Sigmoid colon (tissue), 7 donors: ENCODE measurements at places on chromosomes 2 and 18. TPM values are rescaled to one million over a fixed set of nuclear protein-coding genes. Genes with fewer than 3 reads are reported as not detected.

The DAW1 gene
- not detected for total RNA-seq

The FAM124B gene
- total RNA-seq: 0.81 TPM

The KHK gene
- 3.6 TPM for total RNA-seq

The DSG1 gene
- not detected for total RNA-seq

The TEKT4 gene
- not detected for total RNA-seq

The SULT1C4 gene
- 2.6 TPM for total RNA-seq

The MERTK gene
- 14.4 TPM for total RNA-seq

The ARHGAP25 gene
- 6.4 TPM for total RNA-seq

The TBR1 gene
- total RNA-seq: not detected
